M059J (cell line): ENCODE measurements at places on chromosomes 3 and 15. TPM values are rescaled to one million over a fixed set of nuclear protein-coding genes. Genes with fewer than 3 reads are reported as not detected.

MYRIP gene
- total RNA-seq, result 0.12 TPM in 1 of 2 replicates, not detected in the other

TTLL13 gene
- 0.42 TPM in 1 of 2 replicates, not detected in the other for total RNA-seq

CFAP100 gene
- total RNA-seq, result not detected in 2 replicates

IQCF5 gene
- not detected in 2 replicates for total RNA-seq

CPN2 gene
- not detected in 2 replicates for total RNA-seq

CPA3 gene
- total RNA-seq, result 0.17 and 0.30 TPM in 2 replicates

GRK7 gene
- not detected in 2 replicates for total RNA-seq

ADGRG7 gene
- total RNA-seq, result not detected in 2 replicates

COL6A6 gene
- not detected in 2 replicates for total RNA-seq

SST gene
- total RNA-seq, result 0.62 and 0.94 TPM in 2 replicates

HEXA gene
- 114 and 116 TPM in 2 replicates for total RNA-seq

EHD4 gene
- 21.8 and 28.6 TPM in 2 replicates for total RNA-seq

SLC9C1 gene
- not detected in 2 replicates for total RNA-seq

PLA2G4E gene
- total RNA-seq, result not detected in 2 replicates

MST1R gene
- total RNA-seq, result 0.17 and 1.4 TPM in 2 replicates

GPR27 gene
- total RNA-seq, result not detected in 2 replicates

KCNH8 gene
- not detected in 2 replicates for total RNA-seq

IGF2BP2 gene
- 59.1 and 72.0 TPM in 2 replicates for total RNA-seq

FANCD2OS gene
- total RNA-seq, result not detected in 2 replicates
